ENCODE measurements at places on chromosomes 7 and 10.

GRCh38 chr10:24574578-24575155 is 149.0 kb downstream of the ARHGAP21 start:
- DNase-seq, result no peak

GRCh38 chr10:69744971-69745370 is 56.7 kb upstream of the COL13A1 start:
- no peak for DNase-seq

DNA sequence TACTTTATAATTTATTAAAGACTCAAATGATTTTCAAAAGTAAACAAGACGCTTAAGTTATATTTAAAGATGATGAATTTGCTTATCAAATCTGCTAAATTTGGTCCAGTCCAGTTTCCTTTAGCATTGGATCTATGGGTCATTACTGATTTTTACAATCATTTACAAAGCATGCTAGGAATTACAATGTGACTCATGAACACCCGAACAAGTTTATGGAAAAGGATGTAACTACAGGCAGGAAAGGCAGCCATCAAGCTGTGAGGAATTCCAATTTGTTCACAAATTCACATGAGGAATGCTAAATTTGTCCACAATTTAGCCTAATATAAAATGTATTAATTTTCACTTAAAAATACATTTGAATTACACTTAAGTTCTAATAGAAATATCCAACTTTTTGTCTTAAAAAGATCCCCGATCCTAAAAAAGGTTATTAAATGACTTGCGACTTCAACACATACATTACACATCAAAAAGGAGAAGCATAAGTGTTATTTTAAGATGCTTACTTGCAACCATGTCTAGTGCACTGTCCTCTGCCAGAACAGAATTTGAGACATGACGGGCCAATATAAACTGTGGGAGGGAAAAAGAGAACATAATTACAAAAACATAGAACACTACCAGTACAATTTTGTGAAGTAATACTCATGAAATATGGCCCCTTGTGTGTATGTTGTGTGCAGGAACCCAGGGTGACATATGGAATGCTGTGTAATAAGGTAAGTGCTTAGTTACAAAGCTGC is 194.2 kb upstream of the SLC26A5 start:
- DNase-seq, result peak; percentile 13

DNA sequence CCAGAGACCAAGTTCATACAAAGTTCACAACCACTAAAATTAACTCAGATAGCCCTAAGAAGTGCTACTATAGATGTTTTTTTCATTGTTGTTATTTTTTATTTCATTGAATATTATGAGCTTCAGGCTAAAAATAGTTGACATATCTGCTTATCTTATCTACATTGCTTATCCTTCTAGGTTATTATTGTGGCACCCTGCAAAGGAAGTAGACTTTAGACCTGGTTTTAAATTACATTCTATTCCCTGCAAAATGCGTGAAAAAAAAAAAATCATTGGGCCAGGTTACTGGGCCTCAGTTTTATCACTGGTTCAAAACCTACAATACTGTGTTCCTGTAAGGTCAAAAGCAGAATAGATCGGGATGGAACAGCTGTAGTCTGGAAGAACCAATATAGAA is 811.0 kb downstream of the GRM8 start:
- no peak for DNase-seq

- no peak for DNase-seq
Measured at GRCh38 chr10:34124522-34125035, 690.5 kb downstream of the PARD3 start.

- no peak for DNase-seq
Measured at GRCh38 chr10:18178854-18179483, 38.7 kb downstream of the CACNB2 start.

DNA sequence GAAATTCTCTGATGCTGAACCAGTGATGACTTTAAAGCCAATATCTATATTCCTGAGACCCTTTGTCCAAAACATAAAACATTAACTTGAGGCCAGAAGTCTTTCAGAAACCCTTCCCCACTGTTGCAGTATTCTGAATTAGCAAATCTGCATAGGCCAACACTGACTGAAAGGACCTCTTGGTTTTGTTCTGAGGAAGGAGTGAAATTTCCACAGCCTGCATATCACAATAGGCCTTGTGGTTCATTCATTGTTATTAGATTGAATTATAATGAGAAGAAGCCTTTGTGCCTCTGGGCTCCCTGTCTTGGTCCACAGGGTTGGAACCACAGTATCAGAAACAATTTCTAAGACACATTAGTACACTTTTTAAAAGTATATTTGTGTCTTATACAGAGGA is 90.3 kb downstream of the CCNY start:
- DNase-seq, result no peak

GRCh38 chr10:92492748-92493240 is 81.1 kb downstream of the IDE start:
- no peak for DNase-seq

- DNase-seq, result no peak
Measured at GRCh38 chr7:13542451-13542850, 447.0 kb downstream of the ETV1 start.

- DNase-seq, result no peak
Measured at GRCh38 chr7:152869041-152869676, 109.6 kb downstream of the ACTR3B start.

DNA sequence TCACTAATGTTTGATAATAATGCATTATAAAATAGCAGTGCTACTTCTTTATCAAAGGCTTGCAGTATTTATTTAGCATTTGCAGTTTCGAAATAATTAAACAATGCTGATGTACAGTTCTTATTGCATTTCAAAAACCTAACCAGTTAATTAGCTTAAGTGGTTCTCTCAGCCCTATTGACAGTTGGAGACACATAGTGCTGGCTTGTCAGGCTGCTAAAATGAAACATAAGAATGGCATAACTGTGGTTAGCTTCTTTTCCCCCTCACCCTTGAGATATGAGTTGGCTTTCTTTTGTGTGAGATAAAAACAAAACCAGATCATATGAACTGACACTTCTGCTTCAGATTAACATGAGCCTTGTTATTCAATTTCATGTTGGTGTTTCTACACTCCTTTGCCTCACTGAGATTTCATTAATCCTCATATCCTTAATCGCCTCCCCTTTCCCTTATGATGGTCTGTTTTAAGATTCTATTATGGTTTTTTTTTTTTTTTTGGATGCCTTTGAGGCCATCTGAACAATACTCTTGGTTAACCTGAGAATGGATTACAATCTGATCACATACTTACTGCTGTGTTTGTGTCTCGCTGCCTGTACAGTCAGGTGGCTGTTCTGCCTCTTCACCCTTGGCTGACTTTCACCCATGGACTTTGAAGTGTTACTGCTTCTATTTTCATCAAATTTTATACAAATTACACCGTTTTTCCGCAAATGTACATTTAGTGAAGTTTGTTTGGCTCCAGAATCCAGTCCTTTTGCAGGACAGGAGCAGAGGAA is 108.0 kb downstream of the SDK1 start:
- DNase-seq, result no peak

DNA sequence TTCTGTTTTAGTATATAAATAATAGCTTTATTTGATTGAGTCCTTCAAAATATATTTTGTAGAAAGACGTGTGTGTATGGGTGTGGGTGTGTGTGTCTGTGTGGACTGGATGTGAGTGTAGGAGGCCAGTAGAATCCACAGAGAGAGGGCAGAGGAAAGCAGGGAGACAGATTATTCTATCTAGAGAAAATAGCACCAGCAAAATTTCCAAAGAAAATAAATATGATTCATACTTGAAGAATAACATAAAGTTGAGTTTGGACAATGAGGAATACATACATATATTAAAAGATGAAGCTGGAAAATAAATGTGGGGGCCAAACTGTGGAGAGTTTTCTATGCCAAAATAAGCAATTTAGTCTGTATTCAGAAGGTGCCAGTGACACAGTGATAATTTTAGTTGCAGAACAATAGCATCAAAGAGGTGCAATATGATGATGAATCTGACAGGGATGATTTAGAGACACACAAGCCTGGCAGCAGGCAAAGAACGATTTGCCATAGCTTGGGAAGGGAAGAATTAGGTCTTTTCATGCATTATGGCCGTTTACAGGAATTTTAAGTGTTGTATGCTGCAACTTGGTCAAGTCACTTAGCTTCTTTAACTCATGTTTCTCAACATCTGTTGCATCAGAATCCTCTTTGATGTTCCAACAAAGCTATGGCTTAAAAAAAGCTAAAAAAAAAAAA is 121.3 kb downstream of the SEMA3A start:
- DNase-seq, result peak; percentile 17

- no peak for DNase-seq
Measured at GRCh38 chr7:131674131-131674530, 117.7 kb upstream of the PODXL start.

DNA sequence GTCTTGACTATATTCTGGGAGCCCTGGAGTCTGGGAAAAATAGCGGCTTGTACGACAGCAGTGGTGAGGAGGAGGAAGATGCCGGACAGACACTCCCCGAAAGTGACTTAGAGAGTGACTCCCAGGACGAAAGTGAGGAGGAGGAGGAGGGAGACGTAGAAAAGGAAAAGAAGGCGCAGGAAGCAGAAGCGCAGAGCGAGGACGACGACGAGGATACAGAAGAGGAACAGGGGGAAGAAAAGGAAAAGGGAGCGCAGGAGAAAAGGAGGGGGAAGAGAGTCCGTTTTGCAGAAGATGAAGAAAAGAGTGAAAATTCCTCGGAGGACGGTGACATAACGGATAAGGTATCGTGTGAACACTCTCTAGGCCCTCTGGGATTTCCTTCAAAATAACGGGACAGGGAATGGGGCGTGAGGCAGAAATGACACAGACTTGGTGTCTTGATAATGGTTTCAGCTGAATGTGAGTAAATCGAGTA is 908 bp downstream of the NOM1 start:
- DNase-seq, result no peak

- DNase-seq, result no peak
Measured at GRCh38 chr10:28548781-28549498, 16.0 kb downstream of the WAC start.
